ENCODE measurements at places on chromosomes 5 and 9. TPM values are rescaled to one million over a fixed set of nuclear protein-coding genes. Genes with fewer than 3 reads are reported as not detected.

GPR107 gene
- total RNA-seq, result 77.4 TPM

PCDHA8 gene
- total RNA-seq, result not detected

SEMA6A gene
- not detected for total RNA-seq

KIAA0825 gene
- 1.9 TPM for total RNA-seq

XPA gene
- 11.6 TPM for total RNA-seq

HAND1 gene
- total RNA-seq, result not detected

C5orf52 gene
- total RNA-seq, result not detected

All from PC-9 (cell line).